Hematopoietic multipotent progenitor cell treated with erythropoietin and hydrocortisone succinate and interleukin-3 and kit ligand, for 6 days (in vitro differentiated cells): ENCODE measurements at places on chromosomes 5 and 9.

DNA sequence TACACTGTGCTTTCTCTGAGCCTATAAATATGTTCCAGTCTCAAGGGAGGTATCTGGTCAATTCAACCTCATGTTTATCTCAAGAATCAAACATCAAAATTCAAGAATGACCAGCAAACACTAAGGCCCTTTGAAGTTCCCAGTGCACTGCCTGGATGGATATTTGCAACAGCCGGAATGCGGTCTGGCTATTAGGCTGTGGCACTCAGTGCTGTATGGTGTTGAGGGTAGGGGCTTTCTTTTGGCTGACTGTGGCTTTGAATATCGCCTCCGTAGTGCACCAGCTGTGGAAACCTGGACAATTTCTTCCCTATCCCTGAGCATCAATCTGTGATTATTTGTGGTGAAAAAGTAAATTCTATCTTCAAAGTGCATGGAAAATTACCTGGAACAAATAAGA lies 220.4 kb downstream of the BRINP1 start:
- DNase-seq: no peak

- no peak for DNase-seq
Observed at GRCh38 chr5:73827106-73827450, 201.1 kb downstream of the ARHGEF28 start.

DNA sequence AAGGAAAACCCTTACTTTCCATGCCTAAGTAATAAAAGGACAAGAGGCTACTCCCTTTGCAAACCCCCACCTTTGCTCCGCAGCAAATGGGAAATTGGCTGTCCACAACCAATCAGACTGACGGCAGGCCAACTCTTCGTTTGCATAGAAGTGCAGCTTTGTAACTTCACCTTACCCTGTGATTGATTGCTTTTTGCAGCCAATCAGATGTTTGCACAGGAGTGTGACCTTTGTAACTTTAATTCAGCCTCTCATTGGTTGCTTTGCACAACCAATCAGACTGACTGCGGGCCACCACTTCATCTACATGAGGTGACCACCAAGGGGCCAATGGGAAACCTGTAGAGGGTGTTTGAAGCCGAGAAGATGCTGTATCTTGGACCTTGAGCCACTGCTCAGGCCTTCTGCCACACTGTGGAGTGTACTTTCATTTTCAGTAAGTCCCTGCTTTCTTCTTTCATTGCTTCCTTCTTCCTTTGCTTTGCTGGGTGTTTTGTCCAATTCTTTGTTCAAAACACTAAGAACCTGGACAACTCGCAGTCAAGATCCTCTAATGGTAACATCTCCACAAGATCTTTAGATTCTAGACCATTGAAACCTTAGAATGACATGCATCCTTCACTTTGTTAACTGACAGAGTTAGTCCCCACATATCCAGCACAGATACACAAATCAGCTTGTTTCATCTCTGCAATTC lies 51.3 kb upstream of the FREM1 start:
- DNase-seq: peak; percentile 10

GRCh38 chr9:69744688-69745380 lies 15.0 kb downstream of the PTAR1 start:
- no peak for DNase-seq

- DNase-seq: no peak
Observed at GRCh38 chr9:36093384-36093783, 43.1 kb upstream of the GLIPR2 start.

DNA sequence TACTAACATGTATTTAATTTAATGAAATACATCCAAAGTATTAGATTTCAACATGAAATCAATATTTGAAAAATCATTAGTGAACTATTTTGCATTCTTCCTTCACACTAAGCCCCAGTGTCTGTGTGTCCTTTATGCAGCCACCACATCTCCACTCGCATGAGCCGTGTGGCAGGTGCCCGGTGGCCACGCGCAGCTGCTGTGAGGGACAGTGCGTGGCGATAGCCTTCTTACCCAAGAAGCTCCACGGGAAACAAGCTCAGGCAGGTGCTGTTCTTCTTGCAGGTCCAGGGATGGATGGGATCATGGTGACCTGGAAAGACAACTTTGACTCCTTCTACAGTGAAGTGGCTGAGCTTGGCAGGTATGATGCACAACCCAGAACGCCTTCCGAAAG lies 79.3 kb upstream of the OTULINL start:
- DNase-seq: no peak

GRCh38 chr5:95777441-95777840 lies 45.1 kb downstream of the GLRX start:
- DNase-seq: no peak

DNA sequence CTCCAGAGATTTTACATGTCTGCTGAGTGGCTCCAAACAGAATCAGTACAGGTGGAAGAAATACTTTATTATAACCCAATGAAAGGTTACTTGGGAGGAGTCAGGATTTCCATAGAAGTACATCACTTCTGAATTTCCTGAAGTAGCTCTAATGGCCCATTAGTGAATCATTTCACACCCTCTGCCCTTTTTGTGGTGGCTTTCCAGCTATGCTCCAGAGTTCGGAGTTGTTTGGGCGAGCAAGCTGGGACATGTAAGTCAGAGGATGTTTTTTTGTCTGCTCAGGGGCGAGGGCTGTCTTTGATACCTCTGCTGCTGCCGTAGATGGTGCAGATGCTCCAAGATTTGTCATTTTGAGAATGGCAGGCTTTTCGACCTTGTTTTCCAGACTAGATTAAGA lies 226.1 kb downstream of the GOLPH3 start:
- DNase-seq: no peak

DNA sequence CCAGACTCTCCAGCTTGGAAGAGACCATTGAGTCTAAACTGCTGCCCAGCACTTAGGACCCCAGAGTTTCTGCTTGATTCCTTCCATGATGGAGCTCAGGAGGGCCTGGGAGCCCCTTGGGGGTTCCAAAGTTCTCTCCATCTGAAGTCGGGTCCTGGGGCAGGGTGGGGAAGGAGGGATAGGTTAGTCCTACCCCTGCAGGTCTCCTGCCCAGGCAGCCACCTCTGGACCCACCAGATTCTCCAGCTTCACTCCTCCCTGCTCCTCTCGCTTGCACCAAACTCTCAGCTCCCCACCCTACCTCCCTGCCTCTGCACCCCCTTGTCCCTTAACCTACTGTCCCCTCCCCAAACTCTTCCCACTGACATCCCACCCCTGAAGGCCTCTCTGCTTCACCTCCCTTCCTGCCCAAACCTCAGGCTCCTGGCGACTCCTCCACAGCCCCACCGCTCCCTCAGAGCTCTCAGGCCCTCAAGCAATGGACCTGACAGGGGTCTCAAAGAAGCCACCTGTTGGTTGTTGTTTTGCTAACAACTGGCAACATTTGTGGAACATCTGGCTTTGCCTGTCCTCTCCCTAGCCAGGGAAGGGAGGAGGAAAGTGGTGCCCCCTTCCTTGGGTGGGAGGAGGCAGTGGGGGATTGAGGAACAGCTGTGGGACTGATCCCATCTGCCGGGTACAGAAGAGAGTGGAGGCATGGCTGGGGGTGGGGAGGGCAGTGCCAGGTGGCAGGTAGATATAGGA lies 137.5 kb downstream of the RGS3 start:
- no peak for DNase-seq

- no peak for DNase-seq
Observed at GRCh38 chr9:125332527-125332926, 70.9 kb downstream of the GAPVD1 start.

DNA sequence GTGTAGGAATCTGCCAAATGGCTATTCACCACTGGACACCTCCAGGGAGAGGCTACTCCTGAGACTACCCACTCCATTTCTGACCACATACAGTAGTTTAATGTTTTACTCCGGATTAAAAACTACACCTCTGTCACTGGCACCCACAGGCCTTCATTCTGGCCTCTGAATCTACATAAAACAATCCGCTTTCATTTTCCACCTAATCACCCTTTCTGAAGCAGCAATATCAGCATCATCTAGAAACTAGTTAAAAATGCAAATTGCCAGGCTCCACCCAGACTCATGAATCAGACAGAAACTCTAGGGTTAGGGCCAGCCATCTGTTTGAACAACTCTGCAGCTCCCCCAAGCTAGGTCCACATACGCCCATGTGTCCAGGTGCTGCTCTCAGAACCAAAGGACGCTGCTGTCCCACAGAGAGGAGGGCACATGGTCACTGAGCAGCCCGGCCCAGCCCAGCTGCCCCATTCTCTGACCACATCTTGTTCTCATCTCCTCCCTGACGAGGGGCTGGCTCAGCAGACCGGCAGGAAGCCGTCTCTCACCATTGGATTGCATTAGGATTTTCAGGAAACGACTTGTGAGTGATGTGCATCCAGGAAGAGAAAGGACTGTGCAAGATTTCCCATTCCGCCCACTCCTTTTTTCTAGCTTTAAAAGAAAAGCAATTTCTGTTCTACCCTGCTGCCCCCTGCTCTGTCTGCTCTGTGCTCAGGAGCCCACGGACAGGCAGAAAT lies 34.7 kb downstream of the ADAM19 start:
- DNase-seq: no peak

GRCh38 chr5:119019501-119019900 lies 31.2 kb upstream of the DTWD2 start:
- DNase-seq: peak; percentile 29

DNA sequence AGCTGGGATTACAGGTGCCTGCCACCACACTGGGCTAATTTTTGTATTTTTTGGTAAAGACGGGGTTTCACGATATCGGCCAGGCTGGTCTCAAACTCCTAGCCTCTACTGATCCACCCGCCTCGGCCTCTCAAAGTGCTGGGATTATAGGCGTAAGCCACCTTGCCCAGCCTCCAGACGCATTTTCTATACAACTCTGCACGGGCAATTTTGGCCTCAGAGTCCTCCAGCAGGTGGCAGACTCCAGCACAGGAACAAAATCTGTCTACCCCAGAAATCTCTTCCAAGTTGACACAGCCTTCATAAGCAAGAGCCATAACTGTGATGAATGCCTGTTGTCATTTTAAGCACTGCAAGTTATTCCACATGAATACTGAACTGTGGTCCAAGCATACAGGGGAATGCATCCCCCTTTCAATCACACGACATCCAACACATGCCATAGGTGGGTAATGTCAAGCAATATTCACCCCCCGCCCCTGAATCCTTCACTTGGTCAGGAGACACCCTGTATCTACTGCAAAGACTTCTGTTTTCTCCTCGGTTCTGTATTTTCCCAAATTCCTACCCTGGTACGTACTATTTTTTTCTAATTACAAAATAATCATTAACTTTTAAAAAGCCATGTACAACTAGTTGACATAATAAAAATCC lies 50.8 kb downstream of the ALDH7A1 start:
- peak; percentile 70 for DNase-seq

DNA sequence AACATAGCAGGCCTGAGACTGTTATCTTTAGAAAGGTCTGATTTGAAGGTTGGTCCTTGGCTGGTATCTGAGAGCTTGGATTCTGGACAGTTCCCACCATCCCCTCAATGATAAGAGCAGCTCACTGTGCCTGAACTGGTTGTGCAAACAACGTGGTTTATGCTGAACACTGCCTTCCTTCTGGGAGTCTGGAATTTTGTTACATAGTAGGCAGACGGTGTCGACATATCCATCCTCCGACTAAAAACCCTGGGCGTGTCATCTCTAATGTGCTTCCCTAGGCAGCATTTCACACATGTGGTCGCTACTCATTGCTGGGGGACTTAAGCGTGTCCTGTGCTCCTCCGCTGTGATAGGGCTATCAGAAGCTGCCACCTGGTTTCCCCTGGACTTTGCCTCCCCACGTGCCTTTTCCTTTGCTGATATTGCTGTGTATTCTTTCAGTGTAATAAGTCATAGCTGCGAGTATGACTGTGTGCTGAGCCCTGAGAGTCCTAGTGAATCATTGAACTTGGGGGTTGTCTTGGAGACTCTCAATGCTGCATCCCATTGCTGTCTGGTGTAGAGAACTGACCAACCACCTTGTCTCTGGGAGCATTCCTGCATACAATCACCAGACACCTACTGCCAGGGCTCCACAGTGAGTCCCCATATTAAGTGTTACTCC lies 119.1 kb upstream of the TBC1D2 start:
- DNase-seq: peak; percentile 32

DNA sequence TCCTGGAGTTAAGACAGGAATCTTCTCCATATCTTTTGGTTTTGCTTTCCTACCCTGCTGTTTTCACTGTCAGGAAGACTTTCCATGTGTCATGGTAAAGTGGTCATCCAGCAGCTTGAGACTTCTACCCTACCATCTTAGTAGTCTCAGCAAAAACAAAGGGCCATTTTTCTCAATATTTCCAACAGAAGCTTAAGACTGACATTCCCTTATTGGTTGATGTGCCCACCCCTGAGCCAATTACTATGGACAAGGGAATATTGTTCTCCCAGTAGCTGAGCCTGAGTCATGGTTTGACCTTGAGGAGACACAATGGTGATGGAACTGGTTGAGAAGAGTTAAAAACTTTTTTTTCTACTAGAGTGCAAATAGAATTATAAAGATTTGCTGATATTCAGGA lies 105.6 kb downstream of the CSNK1G3 start:
- no peak for DNase-seq

- no peak for DNase-seq
Observed at GRCh38 chr5:40306869-40307487, 372.7 kb upstream of the PTGER4 start.

DNA sequence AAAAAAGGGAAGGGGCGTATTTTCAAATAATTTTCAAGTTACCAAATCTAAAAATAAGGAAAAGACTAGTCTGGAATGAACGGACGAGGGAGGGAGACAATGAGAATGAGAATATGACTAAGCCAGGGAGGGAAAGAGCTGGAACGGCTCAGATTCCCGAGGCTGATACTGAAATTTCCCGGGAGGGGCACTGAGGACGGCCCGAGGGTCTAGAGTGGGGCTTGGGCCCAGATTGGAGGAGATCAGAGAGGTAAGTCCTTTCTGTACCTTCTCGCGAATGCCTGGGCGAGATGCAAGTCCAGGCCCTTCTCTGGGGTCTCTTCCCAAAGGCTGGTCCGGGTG lies 3.4 kb upstream of the CCIN start:
- DNase-seq: no peak

GRCh38 chr5:128927644-128928043 lies 37.6 kb upstream of the SLC27A6 start:
- DNase-seq: peak; percentile 87

DNA sequence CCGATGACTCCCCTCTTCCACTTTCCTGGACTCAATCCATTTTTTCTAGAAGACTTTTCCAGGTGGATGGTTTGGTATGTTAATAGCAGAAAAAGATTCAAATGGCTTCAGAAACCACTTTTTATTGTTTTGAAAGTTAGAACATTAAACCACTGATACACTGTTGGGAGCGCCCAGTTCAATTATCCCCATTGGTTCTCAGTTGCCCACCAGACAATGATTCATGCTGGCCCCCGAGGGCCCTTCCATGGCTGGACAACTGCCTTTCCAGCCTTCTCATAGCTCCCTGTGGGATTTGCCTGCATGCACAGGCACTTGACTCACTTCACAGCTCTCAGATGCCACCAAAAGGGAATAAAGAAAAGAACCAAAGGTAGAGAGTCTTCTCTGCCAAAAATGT lies 21.3 kb upstream of the ANKRD34B start:
- no peak for DNase-seq
